Lower lobe of right lung (tissue), 2 donors: ENCODE measurements at places on chromosomes 5 and 9.

GRCh38 chr5:1435369-1435768, 9.9 kb downstream of the SLC6A3 start:
- DNase-seq, result no peak

GRCh38 chr9:118761016-118761790, 608.0 kb downstream of the BRINP1 start:
- no peak for DNase-seq

DNA sequence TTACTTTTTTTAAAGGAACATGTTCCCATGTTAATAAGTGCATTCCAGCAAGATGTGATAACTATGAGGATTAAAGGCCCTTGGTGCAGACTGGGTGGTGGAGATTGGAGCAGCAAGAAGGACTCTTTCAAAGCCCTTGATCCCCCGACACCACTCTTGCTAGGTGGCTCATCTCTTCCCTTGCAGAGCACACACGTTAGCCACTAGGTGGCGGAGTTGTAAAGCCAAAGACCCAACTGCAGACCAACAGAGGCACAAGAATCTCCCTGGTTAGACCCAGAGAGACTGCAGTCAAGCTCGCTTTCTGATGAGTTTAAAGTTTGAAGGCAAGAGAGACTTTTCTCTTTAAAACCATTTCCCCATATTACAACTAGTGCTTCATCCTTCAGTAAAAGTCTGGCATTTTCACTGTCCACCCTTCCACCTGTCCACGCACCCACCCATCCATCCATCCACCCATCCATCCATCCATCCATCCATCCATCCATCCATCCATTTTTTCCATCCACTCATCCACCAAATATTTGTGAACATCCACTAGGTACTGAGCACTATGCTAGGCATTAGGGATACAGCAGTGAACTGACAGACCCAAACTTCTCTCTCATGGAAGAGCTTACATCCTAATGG, 226.9 kb downstream of the MSX2 start:
- DNase-seq, result no peak

DNA sequence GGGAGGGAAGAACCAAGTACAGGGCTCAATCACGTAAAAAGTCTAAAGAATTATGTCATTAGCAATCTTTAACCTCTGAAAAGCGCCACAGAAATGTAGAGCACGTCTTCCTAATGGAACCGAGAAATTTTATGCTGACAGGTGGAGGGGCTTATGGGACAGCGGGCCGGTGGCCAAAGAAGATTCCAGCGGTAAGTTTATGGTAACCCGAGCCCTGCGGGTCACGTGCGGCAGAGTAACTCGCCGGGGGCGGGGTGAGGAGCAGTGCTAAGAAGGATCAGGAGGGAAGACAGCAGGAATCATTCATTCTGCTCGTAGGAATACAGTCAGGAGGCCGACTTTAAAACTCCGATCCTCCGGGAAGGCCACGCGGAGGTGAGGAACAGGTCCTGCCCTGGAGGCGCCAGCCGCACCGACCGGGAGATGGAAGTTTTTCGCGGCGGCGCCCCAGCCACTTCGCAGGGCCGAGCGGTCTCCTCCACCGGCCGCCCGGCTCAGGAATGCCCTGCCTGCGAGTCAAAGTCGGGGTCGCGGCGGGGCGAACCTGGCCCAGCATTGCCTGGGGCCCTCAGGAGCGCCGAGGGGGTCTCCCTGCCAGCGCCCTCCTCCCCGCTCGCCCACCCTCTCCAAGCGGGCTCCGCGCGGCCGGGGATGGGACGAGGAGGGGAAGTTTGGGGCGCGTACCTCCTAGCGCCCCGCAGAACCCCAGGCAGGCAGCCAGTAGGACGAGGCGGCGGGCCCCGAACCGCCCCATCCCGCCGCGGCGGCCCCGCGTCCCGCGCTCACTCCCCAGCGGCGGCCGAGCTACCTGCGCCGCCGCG, 101.8 kb downstream of the ESM1 start:
- peak; percentile 60 for DNase-seq

- DNase-seq, result no peak
These were observed 9.9 kb downstream of the ANP32B start for GRCh38 chr9:97993000-97993399.

DNA sequence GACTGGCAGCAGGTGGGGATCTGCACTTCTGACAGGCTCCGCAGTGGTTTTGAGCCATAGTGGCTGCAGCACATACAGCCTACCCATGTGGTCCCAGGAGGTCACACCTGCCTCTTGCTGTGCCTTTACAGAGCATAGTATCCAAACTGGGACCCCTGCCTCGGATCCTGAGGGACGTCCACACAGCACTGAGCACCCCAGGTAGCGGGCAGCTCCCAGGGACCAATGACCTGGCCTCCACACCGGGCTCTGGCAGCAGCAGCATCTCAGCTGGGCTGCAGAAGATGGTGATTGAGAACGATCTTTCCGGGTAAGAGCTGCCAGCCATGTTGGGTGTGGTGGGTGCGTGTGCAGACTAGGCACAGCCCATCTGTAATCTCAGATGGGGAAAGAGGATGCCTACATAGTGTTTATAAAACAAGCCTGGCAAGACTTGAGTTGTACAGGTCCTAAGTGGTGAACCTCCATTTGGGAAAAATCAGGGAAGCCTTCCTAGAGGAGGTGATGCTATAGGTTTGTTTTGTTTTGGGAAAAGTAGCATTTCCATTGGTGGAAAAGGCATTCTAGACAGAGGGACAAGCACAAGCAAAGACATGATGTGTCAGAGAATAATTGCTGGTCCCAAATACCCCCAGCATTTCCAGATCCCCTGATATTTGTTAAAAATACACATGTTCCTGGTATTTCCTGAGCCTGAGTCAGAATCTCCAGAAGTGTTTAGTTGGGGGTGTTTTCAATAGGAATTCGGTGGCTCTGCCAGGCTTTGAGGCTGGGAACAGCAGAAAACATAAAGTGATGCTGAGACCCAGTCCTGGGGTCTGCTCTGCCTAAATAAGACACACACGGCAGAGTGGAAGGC, 119.2 kb downstream of the DAB2IP start:
- DNase-seq, result peak; percentile 34

- no peak for DNase-seq
These were observed 220.8 kb downstream of the FSTL4 start for GRCh38 chr5:133391354-133392136.

- no peak for DNase-seq
These were observed 70.5 kb upstream of the RAI14 start for GRCh38 chr5:34585601-34586104.

DNA sequence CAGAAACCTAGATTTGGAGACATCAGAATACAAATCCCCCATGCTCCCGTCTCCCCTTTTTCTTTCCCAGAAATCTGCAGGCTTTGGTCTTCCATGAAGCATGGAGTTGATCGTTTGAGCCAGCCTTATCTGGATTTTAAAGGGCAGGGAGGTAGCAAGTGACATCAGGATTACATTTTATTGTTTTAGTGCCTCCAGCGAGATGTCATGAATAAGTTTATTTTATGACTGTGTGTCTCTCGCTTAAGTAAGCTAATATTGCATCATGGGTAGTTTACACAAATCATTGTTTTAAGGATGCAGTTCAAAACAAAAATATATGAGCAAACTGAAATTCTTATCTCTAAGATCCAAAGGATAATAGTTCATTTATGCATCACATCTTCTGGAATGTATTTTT, 50.7 kb upstream of the TNFSF8 start:
- DNase-seq, result no peak

- no peak for DNase-seq
These were observed 89.0 kb downstream of the CAMK4 start for GRCh38 chr5:111313017-111313724.

- DNase-seq, result no peak
These were observed 20.0 kb upstream of the ARSB start for GRCh38 chr5:79005151-79005550.

- no peak for DNase-seq
These were observed 163.6 kb upstream of the TLE4 start for GRCh38 chr9:79408200-79408599.

DNA sequence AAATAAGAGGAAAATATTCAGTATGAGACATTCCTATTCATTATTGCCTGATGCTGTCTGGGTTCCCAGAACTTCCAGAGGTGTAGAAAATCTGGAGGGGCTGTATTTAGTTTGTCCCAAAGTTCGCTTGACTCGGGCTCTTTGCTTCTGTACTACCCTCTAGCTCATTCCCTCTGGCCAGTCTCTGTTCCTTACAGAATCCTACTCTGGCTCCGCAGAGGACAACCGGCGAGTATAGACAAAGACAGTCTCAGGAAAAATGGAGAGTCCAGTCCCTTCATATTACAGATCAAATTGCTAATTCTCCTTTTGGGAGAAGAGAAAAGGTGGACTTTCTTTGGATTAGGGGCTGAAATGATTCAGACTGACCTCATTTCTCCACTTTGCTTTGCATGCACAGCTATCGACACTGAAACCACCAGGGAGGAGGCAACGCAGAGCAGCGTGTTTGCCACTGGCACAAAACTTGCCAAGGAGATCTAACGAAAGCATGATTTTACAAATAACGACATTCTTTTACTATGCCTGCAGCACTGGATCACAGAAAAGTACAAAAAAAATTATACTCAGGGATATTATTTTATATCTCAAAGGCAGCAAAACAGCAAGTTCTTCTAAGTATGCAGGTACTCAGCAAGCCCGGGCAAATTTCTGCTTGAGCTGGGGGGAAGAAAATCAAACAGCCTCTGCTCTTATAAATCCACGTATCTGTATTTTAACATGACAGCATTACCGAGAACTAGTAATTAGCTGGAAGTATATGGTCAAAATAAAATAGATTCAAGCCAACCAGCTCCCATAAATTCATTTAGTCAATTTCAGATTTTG, 279.7 kb downstream of the NPR3 start:
- no peak for DNase-seq

DNA sequence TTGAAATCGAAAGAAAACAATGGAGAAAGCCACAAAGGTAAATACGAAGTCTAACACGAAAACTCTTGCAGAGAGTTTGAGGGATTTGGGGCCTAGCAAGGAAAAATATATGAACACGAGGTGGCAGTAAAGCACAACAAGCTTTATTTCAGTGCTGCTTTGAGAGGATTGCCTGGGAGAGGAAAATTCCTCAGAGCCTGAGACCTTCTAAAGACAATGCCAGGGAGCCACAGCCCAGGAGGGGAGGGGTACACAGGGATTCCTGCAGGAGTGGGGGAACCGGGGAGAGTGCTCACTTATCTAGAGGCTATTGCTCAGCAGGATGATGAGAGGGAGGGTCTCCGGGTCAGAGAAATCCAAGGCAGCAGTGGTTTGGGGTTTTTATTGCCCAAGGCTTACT, 134.9 kb upstream of the ADCY2 start:
- DNase-seq, result no peak

DNA sequence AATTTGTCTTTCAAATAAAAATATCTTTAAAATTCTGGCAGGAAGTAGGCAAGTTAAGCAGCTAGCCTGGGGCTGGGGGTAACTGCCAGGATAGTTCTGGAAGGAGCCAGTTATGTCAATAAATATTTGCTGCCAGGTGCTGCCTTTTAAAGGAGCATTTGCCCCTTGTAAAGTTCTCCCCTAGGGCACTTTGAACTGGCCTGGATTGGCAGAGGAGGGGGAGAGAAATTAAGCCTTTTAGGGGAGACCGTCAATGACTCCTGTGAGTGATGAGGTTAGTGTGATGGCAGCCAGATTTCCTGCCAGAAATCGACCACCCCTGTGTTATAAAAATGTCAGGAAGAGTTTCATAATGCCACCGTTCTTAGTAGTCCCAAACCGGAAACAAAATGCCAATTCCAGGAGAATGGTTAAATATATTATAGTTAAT, 89.8 kb upstream of the ELL2 start:
- no peak for DNase-seq

- no peak for DNase-seq
These were observed 35.1 kb upstream of the PCA3 start for GRCh38 chr9:76729116-76729515.

DNA sequence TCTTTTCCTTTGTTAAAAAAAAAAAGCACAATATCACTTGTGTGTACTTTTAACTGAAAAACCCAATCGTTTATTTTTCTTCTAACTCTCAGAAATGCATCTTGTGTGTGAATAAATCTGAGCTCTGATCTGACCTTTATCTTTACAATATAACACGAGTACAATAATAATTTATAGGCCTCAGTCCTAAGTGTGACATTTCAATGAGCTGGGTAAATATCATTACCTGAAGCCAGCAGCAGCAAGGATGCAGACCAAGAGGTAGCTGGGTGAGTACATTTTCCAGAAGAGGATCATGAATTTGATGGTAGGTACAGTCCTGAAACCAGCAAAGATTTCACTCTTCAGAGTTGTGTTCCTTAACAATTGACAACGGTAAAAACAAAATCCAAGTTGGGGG, 264.0 kb upstream of the KIF2A start:
- no peak for DNase-seq

GRCh38 chr5:88145611-88146467, 122.8 kb downstream of the TMEM161B start:
- peak; percentile 80 for DNase-seq

GRCh38 chr9:16679327-16679821, 191.1 kb downstream of the BNC2 start:
- DNase-seq, result no peak

DNA sequence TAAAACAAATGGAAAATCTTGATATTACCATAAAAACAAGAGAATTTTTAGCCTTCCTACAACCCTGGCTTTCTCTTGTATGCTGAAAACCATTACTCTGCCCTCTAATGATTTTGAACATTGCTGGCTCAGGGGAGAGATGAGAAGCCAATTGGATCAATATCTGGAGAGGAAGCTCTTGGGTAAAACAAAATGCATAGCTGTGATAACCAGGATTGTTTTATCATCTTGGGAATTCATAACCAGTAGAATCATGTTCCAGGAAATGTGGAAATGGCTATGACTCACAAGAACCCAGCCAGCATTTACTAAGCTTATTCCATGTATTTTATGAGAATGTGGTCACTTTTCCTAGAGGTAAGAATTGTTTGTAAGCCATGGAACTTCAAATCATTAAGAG, 51.1 kb upstream of the CTNND2 start:
- DNase-seq, result no peak

- DNase-seq, result no peak
These were observed 5.5 kb upstream of the CAMLG start for GRCh38 chr5:134732819-134733218.

- DNase-seq, result no peak
These were observed 48.5 kb downstream of the NEK6 start for GRCh38 chr9:124306098-124306735.

DNA sequence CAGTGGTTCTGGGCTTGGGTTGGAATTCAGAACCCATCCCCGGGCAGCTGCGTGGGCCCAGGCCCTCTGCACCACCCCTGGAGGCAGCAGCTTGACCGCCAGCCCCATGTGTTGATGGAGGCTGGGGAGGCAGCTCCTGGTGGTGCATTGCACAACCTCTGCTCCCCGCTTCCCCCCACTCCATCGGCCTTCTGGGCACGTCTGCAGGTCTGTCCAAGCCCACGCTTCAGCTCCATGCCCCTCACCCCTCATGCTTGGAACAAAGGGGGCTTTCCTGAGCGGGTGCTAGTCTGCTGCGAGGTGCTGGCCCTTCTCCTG, 1.4 kb downstream of the NCS1 start:
- no peak for DNase-seq

DNA sequence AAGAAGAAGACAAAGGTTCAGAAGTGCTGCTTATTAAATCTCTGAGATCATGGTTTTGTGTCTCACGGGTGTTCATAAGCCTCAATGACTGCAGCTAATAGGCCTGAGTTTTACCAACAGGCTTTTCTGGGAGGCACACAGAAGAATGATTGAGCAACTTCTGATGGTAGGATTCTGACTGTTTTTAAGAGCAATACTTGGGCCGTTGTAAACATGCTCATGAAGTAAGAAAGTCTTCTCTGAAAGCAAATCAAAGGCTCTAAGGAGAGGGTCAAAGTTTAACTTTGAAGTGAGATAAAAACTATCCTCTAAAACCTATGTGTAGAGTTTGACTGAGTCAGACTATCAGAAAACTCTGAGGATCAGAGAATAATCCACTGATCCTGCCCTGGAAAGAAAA, 390.9 kb upstream of the DAB2 start:
- no peak for DNase-seq
